ENCODE measurements at places on chromosomes 11 and 22.

- no peak for DNase-seq
Observed at GRCh38 chr11:116581349-116581748, 191.4 kb downstream of the BUD13 start.

DNA sequence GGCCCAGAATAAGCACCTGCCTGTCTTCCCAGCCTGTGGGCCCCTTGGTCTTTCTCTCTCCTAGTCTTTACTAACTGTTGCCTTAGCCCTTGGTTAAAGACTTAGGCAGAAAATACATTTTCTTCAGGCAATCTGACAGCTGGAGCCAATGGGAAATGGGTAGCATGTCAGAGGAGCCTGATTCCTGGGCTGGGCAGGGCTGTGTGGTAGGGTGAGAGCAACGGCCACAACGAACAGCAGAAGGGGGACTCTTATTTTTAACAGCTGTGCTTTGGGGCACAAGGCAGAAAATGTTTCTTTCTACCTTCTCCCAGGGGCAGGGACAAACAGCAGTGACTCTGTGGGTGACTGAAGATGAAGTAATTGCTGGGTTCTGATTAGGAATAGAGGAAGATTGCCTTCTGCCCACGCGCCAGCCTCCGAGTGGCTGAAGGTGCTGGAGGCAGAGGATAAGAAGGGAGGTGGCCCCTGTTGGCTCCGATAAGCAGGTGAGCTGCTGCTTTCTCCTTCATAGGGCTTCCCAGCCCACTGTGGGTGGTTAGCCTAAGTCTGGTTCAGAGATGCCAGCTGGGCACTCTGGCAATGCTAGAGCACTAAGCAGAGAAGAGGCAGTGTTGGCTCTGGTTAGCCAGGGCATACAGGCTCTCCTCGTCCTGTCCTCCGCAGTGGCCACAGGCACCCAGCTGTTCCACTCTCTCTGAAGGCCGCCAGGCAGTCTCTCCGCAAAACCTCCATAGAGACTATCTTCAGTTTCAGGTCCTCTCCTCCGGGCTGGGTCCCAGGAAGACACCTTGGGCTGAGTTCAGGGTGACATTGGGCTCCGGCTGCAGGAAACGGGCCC, 1.5 kb downstream of the YPEL4 start:
- DNase-seq, result no peak

DNA sequence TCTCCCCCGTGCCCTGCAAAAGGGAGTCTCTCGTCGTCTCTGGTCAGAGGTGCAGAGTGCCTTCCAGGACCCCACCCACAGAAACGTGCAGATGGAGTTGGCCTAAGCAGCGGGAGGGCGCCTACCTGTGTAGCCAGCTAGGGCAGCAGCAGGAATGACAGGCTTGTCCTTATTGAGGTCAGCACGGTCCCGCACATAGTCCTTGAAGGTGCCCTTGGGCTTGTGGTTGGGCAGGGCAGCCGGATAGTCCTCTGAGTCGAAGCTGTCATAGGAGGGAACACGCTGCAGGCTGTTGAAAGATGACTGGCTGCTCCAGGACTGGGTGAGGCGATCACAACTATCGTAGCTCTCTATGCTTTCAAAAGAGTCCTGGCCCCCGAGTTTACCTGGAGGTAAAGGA, 107.3 kb downstream of the ETS1 start:
- no peak for DNase-seq

DNA sequence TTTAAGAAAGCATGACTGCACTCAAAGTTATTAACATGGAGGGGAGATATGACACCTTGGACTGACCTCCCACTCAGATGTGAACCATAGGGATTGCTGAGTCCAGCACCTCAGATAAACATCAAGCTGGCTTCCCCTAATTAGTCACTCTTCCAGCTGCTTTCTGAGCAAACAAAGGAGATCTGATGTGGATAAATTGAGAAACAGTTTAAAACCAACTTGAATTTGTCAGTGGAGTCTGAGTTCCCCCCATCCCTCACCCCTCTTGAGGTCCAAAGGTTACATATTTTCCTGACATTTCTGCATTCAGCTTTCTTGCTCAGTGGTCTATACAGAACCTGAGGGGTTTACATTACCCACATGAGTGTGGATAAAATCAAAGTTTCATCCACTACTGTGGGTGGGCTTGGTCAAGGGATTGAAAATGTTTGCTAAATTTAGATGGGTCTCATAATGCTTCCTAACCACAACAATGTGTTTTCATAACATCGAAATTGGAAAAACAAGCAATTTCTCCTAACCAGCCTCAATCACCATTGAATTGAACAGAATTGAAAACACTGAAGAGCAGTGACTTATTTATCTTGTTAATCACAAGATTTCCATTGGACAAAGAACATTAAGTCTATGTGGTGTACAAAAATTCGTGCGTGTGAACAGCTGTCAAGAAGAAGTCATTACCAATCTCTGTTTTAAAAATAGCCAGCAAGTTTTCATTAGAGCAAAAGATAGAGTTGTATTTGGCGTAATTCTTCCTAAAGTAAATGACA, 292.3 kb downstream of the METTL15 start:
- DNase-seq, result no peak

- no peak for DNase-seq
Observed at GRCh38 chr11:96464700-96465307, 75.0 kb downstream of the JRKL start.

- DNase-seq, result no peak
Observed at GRCh38 chr11:70267405-70267950, 3.0 kb upstream of the PPFIA1 start.

DNA sequence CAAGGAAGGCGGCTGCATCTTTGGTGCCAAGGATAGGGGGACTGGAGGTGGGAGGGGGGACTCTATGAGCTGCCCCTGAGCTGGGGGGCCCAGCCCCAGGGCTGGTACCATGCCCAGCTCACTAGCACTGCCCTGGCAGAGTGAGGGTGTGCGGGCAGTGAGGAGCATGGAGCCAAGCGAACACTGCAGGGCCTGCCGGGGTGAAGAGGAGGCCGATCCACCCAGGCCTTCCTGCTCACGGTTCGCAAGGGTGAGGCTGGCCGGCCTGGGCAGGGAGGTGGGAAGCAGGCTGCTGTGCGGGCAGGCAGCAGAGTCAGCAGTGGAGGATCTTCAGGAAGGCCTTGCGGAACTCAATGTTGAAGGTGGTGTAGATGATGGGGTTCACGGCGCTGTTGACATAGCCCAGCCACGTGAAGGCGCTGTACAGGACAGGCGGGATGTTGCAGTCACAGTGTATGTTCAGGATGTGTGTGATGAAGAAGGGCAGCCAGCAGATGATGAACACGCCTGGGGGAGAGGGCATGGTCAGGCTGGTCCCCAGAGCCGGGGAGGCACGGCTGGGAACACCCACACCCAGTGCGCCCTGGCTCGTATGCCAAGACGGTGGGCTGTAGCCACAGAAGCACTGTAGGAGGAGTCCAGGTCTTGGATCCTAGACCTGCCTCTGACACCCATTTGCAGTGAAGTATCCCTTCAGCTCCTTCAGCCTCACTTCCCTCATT, 23.0 kb downstream of the ANKK1 start:
- DNase-seq, result no peak

GRCh38 chr11:409600-410483, 5.0 kb downstream of the SIGIRR start:
- no peak for DNase-seq

- DNase-seq, result no peak
Observed at GRCh38 chr11:70108250-70108649, 30.1 kb downstream of the ANO1 start.

DNA sequence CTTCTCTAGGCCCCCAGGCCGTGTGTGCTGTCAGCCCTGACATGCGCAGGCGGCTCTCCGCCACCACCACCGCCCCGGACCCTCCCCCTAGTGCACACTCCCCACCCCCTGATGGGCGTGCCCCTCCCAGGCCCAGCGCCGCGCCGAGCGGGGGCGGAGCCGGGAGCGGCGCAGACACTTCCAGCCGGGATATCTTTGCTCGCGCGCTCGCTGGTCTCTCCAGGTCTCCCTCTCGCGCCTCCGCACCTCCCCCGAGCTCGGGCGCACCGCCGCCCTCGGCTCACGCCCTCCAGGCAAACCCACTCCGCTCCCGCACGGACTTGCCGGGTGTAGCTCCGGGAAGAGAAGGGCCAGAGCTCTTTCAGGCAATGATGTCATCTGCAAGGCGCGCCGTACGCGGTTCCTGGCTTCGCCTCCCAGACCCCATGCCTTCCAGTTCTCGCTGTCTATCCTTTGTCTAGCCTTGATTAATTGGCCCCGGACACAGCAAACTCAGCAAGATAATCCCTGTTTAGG, at the start of gene SCN3B:
SCN3B (minus strand) TSS at position 59 of the 516 bp plus-strand sequence. CDS start 823 bp downstream, outside the sequence.
- peak; percentile 78 for DNase-seq

DNA sequence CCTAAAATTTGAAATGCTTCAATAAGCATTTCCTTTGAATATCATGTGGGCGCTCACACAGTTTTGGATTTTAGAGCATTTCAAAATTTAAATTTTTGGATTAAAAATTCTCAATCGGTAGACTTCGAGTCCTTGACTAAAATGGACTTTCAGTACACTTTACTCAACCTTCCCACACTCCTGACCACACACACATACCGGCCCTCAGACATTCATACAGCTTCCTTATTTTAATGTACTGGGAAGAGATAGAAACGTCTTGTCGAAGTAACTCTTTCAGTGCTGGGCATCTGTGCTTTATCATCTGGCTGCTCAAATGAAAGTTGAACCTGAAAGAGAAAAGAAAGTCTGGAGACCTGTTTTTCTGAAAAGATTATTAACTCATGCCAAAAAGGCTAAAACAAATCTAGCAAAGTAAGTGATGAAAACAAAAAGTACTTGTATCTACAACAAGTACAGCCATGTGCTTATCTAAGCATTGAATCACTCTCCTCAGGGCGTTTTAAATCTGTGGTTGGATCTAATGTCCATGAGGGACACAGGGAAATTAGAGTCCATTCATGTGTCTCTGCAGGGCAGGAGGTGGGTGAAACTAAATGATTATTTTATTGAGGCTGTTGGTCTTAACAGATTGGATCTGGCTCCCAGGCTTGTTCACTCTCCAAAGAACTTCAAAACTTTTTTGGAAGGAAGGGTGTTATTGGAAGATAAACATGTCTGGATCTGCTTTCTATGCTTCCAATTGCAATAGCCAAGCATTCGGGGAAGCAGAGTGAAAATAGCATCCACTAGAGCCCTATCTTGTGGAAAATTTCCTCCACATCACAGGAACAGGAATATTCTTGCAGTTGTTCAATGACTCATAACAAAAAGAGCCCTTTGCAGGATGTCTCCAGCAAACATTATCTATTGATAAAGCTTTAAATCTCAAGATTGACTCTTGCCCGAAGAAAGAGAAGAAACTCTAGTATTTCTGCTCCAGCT, 47.0 kb downstream of the CARD18 start:
- DNase-seq, result no peak

DNA sequence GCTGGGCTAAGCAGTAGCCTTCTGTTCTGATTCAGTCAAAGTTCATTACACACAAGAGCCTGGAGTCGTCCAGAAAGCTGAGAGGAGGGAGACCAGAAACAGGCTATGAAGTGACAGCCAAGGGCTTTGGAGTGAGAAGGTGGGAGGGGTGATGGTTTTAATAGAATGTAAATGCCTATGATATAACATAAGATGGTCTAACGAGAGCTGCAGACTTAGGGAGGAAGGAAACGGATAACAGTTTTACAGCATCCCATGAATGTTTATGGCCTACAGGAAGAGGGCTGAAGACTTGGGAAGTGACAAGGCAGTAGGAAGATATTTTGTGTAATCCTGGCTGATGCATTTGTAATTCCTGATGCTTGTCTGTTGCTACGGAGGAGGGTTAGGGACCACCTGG, 62.0 kb downstream of the DHCR7 start:
- DNase-seq, result no peak

DNA sequence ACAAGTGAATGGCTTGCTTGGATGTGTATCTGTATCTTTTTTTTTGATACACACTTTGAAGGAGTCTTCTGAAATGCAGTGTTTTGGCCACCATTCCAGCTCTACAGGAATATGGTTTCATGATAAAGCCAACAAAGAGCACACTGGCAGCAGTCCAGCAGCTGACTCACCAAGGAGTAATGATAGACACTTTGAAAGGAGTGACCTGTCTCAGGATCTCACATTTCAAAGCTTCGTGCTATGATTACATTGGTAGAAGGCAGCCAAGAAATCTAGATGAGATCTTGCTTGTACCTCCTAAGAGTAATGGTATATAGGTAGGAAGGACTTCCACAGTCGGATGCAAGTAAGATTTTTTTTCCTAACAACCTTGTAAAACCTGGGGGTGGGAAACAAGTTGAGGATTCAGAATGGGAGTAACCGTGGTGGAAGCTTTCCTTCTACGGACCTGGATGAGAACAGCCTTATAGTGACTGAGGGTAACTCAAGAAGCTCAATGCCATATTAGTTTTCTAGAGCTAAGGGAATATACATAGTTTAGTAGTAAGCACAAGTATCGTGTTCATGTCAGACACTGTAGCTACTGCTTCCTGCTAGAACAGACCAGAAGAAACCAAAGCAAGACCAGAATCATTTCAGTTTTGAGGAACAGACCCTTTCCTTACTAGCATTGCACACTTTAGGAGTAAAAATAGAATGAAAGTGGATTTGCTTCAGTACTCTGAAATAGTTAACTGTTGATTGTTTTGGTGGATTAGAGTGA, 25.0 kb downstream of the MTMR3 start:
- DNase-seq, result peak; percentile 88

- no peak for DNase-seq
Observed at GRCh38 chr11:62201376-62201775, 7.1 kb upstream of the SCGB2A1 start.

GRCh38 chr11:62546929-62547625, 471 bp upstream of the AHNAK start:
- no peak for DNase-seq

- no peak for DNase-seq
Observed at GRCh38 chr11:6962673-6963072, 36.4 kb downstream of the ZNF215 start.

GRCh38 chr11:12999597-12999996, 9.5 kb upstream of the RASSF10 start:
- DNase-seq, result no peak

DNA sequence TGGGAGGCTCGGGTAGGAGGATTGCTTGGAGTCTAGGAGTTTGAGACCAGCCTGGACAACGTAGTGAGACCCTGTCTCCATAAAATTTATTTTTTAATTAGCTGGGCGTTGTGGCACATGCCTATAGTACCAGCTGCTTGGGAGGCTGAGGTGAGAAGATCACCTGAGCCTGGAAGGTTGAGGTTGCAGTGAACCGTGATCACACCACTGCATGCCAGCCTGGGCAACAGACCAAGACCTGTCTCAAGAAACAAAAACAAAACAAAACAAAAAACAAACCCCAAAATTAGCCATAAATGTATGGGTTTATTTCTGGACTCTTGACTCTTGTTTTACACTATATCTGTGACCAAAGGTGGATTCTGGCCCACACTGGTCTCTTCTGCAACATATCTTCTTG, 41.6 kb downstream of the EIF3F start:
- no peak for DNase-seq

DNA sequence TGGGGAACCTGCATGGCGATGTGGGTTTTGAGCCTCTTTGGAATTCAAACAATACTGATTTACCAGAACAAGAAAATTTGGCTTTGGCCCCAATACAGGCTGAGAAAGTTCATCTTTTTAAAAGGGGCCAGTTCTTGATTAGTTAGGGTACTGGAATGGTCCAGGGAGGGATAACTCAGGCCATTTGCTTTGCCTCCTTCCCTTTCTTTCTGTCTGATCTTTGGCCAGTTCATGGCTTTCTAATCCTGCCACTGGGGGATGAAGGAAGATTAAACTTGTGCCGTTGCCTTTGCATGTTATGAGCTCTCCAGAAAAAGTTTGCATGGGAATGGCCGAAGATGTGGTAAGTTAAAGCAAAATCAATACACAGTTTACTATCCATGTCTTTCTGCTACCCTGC, 78.4 kb downstream of the ADAMTS15 start:
- DNase-seq, result no peak

All from cardiac septum (tissue), 1 donor.